ENCODE measurements at places on chromosomes 1 and 21.
A peak's percentile ranks its signal among the peaks of the same experiment; 100 is the strongest.

DNA sequence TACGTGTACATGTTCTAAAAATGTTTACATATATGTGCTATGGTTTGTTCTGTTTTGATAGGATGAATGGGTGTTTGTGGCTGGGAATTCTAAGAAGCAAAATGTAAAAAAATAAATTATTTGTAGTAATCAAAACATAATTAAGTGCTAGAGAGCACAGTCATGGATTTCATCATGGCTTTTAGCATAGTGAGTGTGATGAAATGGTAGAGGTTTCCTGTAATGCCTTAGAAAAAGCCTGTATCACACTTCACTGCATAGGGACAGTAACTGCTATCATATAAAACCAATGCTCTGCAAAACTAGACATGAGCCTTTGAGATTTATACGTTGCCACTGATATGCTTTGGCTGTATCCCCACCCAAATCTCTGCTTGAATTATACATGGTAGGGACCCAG lies 99.8 kb downstream of the PTGER3 start:
- no peak for DNase-seq

DNA sequence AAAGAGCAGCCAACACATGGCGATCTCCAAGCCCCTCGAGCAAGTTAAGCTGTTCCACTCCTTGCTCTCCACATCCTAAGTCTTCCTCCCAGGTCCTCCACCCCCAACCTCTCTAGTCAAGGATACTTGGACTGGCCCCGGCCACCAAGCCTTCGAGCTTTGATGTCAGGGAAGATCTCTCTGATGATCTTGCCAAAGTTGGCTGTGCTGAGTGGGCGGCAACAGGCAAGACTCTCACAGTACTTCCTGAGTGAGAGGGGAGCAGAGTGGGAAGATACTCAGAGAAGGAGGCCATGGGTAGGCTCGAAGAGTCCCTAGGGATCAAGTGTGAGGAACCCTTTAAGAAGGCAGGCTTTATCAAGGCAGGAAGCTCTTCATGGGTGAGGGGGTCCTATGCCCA lies 2.8 kb downstream of the RFX5 start:
- DNase-seq: no peak

DNA sequence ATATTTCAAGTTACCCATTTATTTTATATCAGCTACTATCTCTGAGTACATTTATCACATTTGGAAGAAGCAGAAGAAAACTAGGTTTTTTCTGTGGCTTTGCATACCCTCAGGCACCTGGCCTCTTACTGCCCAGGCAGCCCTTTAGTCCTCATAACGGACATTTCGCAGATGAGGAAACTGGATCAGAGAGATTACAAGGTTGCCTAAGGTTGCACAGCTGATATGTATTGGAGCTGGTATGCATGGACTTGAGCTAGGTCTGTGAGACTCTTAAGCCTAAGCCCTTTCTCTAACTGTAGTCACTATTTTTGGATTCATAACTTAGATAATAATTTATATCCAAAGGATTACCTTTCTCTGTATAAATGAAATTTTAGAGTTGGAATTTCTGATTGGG lies 4.0 kb downstream of the CNIH3 start:
- no peak for DNase-seq

DNA sequence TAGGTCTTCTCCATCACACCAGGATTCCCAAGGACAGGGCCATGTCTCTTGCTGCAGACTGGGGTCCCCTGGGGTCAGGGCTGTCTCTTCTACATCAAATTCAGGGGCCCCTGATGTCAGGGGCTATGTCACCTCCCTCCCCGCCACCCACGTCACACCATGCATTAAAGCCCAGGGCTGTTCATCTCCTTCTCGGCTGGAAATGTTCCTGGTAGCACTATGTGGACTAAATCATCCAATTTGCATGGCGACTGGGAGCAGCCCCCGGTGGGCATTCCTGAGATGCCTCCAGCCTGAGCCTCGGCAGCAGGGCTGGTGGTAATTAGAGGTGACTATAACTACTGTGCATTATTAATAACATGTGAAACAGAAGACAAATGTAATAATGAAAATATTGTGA lies 151.7 kb upstream of the HMGB4 start:
- peak; percentile 53 for DNase-seq

GRCh38 chr1:66434096-66434495 lies 99.9 kb upstream of the SGIP1 start:
- peak; percentile 85 for DNase-seq

DNA sequence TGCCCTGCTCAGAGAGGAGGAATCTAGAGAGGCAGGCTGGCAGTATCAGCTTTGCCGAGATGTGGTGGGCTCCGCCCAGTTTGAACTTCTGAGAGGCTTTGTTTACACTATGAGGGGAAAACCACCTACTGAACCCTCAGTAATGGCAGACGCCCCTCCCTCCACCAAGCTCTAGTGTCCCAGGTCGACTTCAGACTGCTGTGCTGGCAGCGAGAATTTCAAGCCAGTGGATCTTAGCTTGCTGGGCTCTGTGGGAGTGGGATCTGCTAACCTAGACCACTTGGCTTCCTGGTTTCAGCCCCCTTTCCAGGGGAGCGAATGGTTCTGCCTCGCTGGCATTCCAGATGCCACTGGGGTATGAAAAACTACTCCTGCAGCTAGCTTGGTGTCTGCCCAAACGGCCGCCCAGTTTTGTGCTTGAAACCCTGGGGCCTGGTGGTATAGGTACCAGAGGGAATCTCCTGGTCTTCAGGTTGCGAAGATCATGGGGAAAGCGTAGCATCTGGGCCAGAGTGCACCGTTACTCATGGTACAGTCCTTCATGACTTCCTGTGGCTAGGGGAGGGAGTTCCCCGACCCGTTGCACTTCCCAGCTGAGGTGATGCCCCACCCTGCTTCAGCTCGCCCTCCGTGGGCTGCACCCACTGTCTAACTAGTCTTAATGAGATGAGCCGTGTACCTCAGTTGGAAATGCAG lies 43.6 kb downstream of the C21orf91 start:
- no peak for DNase-seq

GRCh38 chr1:5508669-5509330 lies 483.4 kb downstream of the NPHP4 start:
- DNase-seq: no peak
